ENCODE measurements at places on chromosomes 11 and 22. TPM values are rescaled to one million over a fixed set of nuclear protein-coding genes. Genes with fewer than 3 reads are reported as not detected.

MYRF gene
- total RNA-seq, result 26.3 TPM

OR4D11 gene
- total RNA-seq, result not detected

AP1B1 gene
- 49.6 TPM for total RNA-seq

GRIA4 gene
- not detected for total RNA-seq

SCGB1C1 gene
- not detected for total RNA-seq

SSTR3 gene
- not detected for total RNA-seq

PDGFD gene
- total RNA-seq, result 0.83 TPM

NUDT22 gene
- 45.1 TPM for total RNA-seq

OR52B4 gene
- total RNA-seq, result not detected

KRTAP5-8 gene
- total RNA-seq, result not detected

ATG2A gene
- 14.9 TPM for total RNA-seq

ISX gene
- not detected for total RNA-seq

GLB1L3 gene
- total RNA-seq, result not detected

RAG2 gene
- total RNA-seq, result not detected

NRXN2 gene
- 6.4 TPM for total RNA-seq

All from smooth muscle cell of the umbilical artery (primary cell).